Stimulated activated CD4-positive, alpha-beta T cell treated with anti-CD3 and anti-CD28 coated beads, Interleukin-12 subunit alpha, Interleukin-12 subunit beta, amount 100 ng/mL, for 4 hours (primary cell): ENCODE measurements at places on chromosomes 1 and 21.

- DNase-seq: no peak
These were observed 2.6 kb downstream of the TXNIP start for GRCh38 chr1:145993618-145994390.

- no peak for DNase-seq
These were observed 4.9 kb upstream of the PRDM2 start for GRCh38 chr1:13694886-13695684.

GRCh38 chr1:93288558-93288957 lies 57.1 kb upstream of the DR1 start:
- DNase-seq: no peak

GRCh38 chr21:41328660-41329607 lies 12.3 kb downstream of the FAM3B start:
- DNase-seq: no peak

DNA sequence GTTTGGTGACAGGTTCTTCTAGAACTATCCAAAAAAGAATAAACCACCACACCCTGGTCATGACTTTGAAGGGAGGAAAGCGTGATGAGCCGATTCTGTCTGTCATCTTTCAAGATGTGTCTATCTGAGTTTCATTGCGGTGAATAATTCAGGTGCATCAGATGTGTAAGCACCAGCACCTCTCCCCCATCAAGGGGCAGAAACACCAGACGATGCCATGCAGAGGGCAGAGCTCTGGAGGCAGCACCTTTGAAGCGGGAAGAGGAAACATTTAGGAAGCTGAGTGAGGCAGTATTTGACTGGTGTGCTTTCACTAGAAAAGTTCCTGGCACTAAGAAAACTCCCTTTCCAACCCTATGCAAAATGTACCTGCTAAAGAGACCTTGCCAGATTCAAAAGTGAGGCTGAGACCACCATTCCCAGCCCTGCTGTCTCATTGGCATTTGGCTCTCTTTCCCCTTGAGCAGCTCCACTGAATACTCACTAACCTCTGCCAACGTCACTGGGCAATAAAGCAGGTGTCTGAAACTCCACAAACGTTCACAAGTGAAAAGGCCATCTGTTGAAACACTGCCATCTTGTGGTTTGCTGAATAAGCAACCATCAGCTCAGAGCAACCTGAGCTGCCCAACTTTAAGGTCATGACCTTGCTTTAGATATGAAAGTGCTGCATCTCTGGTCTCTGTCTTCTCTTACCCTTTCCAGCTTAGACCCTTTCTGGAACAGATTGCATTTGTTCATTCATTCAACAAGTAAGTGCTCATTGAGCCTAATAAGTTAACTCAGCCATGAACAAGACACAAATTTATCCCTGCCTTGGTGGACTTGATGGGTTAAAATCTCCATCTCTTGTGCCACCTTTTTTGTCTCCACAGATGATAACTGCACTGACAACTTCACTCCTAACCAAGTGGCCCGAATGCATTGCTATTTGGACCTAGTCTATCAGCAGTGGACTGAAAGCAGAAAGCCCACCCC lies 228.6 kb downstream of the PAPPA2 start:
- DNase-seq: no peak

- DNase-seq: no peak
These were observed 4.1 kb upstream of the SLC2A1 start for GRCh38 chr1:42962641-42963377.

GRCh38 chr1:107976836-107977235 lies 11.9 kb upstream of the VAV3 start:
- DNase-seq: no peak

GRCh38 chr21:34844013-34844923 lies 175.5 kb downstream of the CLIC6 start:
- no peak for DNase-seq

- DNase-seq: no peak
These were observed 306.0 kb upstream of the SGIP1 start for GRCh38 chr1:66227966-66228365.

GRCh38 chr1:41487126-41488039 lies 2.9 kb upstream of the EDN2 start:
- no peak for DNase-seq
